Activated gamma-delta T cell (primary cell): ENCODE measurements at places on chromosomes 4 and X.

- no peak for DNase-seq
These were observed 498.3 kb upstream of the INTU start for GRCh38 chr4:127134490-127134889.

DNA sequence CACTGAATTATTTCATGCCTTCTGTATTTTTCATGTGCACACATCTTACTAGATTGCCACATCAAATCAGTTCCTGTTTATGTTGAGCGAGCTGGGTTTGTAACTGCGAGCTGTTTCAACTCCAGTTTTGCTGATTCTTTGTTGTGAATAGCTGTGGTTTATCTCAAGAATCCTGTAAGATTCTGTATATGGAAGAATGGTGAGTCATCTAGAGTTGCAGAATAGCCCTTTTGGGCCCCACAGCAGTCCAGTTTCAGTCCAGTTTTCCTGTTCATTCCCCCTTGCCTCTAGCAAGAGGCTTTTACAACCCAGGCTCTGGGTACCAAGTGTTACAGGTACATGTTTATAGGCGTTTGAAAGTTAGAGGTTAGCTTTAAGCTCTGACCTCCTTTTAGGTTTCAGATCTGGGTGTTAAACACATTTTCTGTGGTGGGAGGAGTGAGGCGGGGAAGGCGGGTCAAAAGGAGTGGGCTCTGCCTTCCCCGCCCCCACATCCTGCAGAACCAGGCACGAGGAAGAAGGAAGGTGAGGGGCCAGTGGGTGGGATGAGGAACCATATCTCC, 32.7 kb downstream of the TBC1D14 start:
- no peak for DNase-seq

GRCh38 chr4:76605099-76605563, 170.1 kb downstream of the SHROOM3 start:
- no peak for DNase-seq

DNA sequence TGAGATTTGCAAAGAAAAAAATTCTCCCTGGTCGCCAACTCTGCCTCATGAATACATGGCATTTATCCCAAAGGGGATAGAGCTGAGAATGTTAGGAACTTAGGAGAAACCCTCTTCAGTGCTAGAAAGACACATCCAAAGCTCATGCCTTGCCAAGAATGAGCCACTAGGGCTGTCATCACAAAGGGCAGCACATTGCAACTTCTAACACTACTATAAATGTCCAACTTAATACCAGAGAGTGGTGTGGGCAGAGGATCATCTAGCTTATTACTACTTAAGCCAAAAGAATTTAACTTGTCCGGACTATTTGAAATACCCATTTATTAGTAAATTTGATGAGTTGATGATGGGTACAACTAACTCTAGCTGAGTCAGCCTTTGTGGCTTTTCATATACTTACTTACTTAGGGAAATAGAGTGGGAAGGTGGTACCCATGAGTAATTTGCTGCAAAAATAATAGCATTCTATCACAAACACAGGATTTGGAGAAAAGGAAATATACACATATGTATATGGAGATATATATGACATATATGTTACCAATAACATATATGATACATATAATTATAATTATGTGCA, 66.3 kb upstream of the GAB1 start:
- DNase-seq = no peak

GRCh38 chr4:81724925-81725329, 253.2 kb upstream of the RASGEF1B start:
- no peak for DNase-seq

DNA sequence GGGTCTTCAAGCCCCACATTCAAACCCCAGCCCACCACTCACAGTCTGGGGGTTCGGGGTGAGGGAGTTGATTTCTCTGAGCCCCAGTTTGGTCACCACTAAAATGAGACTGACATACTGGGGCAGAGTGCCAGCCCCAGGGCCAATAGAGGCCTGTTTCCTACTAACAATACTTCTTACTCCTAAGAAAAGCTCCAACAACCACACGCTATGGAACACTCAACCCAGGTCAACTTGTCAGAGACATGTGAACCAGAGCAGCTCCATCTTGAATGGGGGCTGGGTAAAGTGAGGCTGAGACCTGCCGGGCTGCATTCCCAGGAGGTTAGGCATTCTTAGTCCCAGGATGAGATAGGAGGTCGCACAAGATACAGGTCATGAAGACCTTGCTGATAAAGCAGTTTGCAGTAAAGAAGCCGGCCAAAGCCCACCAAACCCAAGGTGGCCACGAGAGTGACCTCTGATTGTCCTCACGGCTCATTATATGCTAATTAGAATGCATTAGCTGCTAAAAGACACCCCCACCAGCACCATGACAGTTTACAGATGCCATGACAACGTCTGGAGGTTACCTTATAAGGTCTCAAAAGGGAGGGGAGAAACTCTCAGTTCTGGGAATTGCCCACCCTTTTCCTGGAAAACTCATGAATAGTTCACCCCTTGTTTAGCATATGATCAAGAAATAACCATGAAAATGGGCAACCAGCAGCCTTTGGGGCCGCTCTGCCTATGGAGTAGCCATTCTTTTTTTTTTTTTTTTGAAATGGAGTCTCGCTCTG, 26.6 kb upstream of the HTRA3 start:
- no peak for DNase-seq

GRCh38 chr4:54256491-54257486, 27.7 kb downstream of the PDGFRA start:
- DNase-seq = no peak

- no peak for DNase-seq
These were observed 6.7 kb downstream of the EPGN start for GRCh38 chr4:74314944-74315343.

GRCh38 chrX:9912351-9913145, 54.6 kb upstream of the CLDN34 start:
- DNase-seq = no peak

GRCh38 chrX:153824348-153824747, 6.0 kb downstream of the PDZD4 start:
- no peak for DNase-seq

DNA sequence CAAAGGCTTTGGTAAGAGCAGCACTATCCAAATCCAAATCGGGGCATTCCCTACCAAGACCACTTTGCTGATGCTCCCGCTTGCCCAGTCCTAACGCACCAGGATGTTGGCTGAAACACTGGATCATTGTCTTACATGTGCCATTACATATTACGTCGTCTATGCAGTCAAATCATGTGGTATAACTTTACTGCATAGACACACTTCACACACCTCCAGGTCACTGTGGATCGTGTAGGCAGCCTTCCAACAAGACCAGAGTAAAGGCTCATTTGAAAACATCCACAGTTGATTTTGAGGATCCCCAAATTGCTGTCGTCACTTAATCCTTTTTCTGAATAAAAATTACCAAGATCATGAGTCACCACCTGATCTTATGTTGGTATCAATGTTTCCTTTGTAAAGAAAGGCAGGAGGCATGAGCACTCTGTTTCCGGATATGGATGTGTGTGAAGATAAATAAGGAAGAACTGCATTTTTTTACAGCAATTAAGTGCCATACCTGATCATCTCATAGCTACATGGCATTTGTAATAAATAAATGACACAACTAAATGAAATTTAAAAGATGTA, 18.5 kb downstream of the TENM3 start:
- DNase-seq = no peak

- DNase-seq = no peak
These were observed 214.7 kb downstream of the QDPR start for GRCh38 chr4:17296921-17297890.

GRCh38 chrX:49155243-49155899, 7.2 kb upstream of the MAGIX start:
- DNase-seq = no peak

GRCh38 chrX:56833626-56834025, 104.6 kb downstream of the NBDY start:
- DNase-seq = no peak

DNA sequence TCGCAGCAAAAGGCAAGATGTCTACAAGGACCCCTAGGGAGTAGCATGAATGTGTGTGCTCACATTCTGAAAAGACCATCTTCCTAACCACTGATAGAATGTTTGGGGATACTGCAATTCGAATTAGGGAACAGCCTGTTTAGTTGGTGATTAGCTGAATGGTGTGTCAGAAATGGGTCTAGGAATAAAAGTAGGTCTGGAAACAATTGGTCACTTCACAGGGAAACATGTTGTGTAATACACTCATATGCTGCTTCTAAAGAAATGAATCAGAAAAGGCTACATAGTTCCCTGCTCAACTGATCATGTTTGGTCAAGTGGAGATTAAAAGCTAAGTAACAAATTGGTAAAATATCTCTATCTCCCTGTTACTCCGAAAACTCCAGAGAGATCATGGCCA, 2362.4 kb upstream of the TENM3 start:
- DNase-seq = no peak

DNA sequence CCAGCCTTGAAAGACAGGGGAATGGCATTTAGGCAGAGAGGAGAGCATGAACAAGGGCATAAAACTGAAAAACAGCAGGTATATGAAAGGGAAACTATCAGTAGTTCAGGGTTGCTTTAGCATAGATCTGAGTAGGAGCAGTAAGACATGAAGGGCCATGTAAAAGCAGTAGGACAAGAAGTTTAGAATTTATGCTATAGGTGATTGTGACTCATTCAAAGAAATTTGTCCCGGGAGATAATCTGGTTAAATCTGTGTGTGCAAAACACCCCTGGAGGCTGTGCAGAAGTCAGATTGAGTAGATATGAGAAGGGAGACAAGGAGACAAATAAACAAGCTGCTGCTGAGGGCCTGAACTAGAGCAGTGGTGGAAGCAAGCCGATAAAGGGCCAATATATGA, 109.1 kb upstream of the BMP3 start:
- no peak for DNase-seq

DNA sequence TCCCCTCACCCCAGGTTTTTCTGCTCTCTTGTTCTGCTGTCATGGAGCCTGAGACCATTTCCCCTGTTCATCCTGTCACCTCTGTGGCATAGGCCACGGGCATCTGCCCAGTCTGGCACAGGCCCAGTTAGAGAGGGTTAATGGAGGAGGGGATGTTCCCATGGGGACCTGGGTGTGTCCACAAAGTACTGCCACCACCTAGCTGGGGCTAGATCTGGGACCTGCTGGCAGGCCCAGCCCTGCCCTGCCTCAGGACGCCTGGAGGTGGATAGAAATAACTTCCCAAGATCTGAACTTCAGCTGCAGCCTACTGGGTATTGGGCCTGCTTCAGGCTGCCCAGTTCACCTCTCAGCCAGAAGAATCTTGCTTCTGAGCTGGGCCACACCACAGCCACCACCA, 13.5 kb downstream of the EFNB1 start:
- no peak for DNase-seq

DNA sequence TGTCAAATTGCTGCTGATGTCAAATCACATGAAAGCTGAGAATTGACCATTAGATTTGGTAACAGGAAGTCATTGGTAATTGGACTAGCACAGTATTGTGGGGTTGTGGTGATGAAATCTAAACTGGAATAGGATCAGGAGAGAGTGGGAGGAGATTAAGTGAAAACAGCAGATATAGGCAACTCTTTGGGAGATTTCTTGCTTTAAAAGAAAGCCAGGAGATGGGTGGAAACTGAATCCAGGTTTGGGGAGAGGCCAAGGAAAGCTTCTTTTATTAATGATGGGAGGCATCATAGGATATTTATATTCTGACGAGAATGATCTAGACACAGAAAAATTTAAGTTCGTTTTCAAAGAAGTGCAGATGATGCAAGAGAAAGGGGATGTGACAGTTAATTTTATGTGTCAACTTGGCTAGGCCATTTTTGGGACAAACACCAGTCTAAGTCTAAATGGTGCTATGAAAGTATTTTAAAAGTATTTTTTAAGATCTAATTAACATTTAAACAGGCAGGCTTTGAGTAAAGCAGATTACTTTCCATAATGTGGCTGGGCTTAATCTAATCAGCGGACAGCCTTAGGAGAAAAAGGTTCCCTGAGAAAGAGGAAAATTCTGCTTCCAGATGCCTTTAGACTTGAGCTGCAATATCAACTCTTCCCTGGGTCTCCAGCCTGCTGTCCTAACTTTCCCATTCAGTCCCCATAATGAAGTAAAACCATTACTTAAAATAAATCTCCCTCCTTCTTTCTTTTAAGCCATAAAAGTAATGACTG, 24.7 kb downstream of the SEC24D start:
- DNase-seq = no peak

DNA sequence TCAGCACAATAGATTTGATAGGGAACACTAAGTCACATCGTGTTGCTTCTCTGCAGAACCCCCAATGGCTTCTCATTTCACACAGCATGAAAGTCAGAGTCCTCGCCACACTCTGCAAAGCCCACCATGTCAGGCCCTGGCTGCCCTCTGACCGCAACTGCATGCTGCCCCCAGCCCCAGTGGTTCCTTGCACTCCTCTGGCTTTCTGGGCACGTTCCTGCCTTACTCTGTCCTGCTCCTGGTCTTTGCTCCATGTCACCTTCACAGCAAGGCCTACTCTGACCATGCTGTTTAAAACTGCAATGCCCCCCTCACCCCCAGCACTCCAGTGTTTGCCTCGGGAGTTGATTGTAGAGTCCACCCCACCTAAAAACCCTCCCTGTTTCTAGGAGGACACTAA, 78.1 kb downstream of the EVC start:
- no peak for DNase-seq
